ENCODE measurements at places on chromosomes 2 and 18.

- DNase-seq: no peak
Observed at GRCh38 chr2:160209516-160209856, 9.4 kb upstream of the ITGB6 start.

GRCh38 chr18:9665314-9665713 is 42.8 kb upstream of the RAB31 start:
- no peak for DNase-seq

DNA sequence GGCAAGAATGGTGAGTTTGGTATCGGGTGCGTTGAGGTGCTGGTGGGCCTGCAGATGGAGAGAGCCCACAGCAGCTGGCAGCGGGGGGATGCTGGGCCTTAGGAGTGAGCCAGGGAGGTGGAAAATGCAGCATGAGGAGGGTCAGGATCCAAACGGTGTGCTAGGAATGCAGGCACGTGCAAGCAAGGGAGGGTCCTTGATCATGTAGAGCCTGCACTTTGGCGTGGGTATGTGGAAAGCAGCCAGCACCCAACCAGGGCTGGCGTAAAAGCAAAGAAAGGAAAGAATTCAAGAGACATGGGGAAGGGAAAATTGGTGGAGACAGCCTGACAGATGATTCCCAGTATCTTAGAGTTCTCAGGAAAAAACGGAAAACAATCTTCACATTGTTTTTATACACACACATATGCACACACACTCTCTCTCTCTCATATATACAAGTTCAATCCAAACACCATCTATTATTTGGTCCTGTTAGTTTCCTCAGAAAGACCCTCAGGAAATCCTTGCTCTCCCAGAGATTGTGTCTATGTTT is 46.3 kb downstream of the LTBP1 start:
- no peak for DNase-seq

DNA sequence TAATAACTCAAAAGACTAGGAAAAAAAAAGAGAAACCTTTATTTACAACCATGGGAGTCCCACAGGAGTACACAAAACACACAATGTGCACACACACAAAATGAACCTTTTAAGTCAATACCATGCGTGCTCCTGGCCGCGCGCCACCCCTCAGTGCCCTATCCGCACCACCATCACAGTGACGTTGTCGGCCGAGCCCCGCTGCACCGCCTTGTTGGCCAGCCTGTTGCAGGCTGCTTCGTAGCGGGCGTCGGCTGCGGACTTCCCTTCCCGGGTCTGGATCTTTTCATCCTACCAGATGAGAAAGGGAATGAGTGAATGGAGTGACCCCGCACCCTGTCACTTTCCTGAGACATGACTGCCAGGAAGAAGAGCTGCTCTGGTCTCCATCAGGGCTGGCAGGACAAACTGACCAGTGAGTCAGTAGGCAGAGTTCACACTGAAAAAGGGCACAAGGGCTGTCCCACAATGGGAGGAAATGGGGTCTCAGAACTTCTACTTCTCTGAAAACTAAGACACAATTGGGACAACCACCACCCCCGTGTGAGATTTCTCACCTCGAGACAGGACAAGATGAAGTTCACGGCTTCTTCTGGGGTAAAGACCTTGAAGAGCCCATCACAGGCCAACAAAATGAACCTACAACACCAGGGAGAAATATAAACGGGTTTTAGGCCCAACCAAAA is 11.8 kb downstream of the ERFE start:
- no peak for DNase-seq
